ENCODE measurements at places on chromosomes 7 and 10.

- no peak for DNase-seq
These were observed 48.3 kb upstream of the CDC14C start for GRCh38 chr7:48876087-48876486.

GRCh38 chr10:12839941-12840611 is 161.4 kb downstream of the CCDC3 start:
- no peak for DNase-seq

DNA sequence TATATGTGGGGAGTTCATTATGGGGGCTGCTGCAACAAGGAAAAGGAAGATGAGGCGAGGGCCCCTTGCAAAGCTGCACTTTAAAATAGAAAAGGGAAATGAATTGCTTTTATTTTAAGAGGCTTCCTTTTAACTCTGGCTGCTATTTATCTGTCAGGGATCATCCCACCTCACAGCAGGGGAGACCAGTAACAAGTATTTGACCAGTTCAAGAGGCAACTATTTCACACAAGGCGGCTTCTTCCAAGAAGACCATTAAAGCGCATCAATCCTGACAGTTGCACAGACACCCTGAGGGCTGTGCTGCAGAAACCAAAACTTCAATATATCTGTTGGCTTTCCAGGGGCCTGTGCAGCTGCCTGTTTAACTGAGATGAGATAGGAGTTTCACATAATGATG is 1009.2 kb downstream of the SORCS3 start:
- no peak for DNase-seq

DNA sequence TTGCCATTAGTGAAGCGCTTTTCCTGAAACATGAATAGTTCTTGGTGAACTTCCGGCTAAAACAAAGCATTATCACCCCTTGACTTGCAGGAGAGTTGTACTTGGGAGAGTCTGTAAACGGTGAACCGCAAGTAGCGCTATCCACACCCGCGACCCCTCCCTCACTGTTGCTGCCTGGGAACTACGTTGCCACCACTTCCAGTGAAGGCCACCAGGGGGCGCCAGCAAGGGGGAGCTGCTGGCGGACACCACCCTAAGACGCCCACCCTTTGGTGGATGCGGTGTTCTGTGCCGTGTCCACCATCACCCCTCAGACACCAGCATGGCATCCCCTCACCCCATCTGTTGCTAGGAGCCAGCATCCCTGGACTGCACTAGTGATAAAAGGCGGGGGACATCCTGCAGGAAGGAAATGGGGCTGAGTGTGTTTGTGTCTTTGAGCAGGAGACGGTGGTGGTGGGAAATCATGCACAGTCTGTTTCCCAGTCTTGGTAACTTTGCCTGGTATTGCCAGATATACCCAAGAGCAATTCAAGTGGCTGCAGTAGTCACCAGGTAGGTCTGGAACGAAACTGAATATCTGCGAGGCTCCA is 298.2 kb downstream of the FRMD4A start:
- peak; percentile 32 for DNase-seq

DNA sequence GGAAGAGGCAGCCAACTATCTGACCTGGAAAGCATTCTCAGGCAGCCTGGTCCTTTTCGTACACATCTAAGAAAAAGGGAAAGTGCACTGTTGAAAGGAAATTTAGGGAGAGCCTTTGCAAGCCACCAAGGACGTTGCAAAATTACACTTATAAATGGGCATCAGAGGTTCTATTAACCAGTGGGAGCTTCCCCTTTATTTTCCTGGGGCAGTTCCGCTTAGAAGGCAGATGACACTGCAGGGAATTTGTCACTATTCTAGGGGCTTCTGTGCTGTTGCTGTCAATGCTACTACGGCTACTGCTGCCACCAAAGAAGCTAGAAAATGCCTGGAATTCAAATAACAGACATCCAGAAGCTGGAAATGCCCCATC is 79.6 kb upstream of the AUTS2 start:
- DNase-seq, result no peak

- peak; percentile 47 for DNase-seq
These were observed 31.7 kb downstream of the GPR22 start for GRCh38 chr7:107501593-107501992.

DNA sequence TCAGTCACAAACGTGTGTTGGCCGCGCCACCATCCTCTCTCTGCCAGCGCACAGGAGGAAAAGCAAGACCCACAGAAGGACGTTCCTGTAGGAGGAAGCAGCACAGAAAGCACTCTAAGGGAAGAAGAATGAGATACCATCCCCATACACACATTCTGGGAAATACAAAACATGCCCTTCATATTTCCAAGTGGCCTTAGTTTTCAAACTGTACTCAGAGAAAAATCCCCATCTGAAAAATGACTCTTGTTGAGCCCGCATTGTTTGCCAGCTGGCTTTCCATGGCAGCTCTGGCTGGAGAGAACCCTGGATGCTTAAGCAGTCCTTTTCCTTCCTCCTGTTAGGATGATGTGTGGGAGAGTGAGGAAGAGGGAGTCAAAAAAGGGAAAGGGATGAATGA is 33.1 kb downstream of the MTURN start:
- DNase-seq, result no peak

DNA sequence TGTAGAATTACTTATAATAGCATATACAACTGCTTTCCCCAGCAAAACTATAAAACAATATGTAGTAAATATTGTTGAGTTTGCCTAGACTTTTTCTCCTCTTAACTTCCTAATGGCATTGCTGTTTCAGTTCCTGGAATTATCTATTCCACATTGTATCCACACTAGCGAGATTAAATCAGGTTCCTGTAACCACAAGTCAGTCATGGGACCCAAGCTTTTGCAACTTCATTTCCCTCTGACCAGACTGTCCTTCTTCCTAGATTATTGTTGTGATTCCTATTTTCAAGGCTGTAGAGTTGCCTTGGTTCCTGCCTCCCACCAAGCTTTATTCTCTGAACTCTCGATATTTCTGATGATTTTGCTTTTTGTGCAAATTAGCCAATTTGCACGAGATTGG is 173.3 kb upstream of the ZNF804B start:
- no peak for DNase-seq

GRCh38 chr7:110442381-110442837 is 648.5 kb upstream of the LRRN3 start:
- peak; percentile 54 for DNase-seq

GRCh38 chr7:139708541-139708940 is 69.3 kb downstream of the HIPK2 start:
- DNase-seq, result no peak

DNA sequence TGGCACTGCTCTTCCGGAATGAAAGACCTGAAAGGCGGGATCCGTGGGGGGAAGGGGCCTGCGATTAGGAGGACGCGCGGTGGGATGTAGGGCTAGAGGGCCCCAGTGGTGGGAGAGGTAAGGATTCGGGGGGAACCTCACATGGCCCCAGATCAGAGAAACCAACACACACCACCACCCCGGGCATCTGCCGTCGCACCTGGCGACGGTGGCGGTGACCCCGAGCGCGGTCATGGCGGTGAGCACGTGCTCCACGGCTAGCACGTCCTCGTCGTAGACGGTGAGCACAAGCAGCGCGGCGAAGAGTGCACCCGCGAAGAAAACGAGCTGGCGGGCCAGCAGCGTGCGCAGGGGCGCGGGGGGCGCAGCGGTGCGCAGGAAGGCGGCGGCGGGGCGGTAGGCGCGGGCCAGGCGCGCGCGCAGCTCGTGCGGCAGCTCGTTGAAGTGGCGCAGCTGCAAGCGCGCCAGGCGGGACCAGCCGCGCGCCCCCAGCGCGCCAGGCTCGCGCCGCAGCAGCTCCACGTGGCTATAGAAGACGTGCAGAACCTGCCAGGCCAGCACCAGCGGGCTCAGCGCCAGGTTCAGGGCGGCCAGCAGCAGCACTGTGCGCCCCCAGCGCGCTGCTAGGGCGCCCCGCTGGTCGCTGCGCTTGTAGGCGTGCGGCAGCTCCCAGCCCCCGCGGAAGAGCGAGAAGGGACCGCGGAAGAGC is 5.7 kb downstream of the ATG9B start:
- DNase-seq, result no peak

GRCh38 chr7:157412021-157412443 is 75.2 kb downstream of the DNAJB6 start:
- DNase-seq, result no peak

- DNase-seq, result peak; percentile 10
These were observed 317.9 kb upstream of the KLF6 start for GRCh38 chr10:4102802-4103344.

- no peak for DNase-seq
These were observed 584 bp upstream of the RUNDC3B start for GRCh38 chr7:87627634-87627994.

- no peak for DNase-seq
These were observed 75.2 kb downstream of the CREB5 start for GRCh38 chr7:28487487-28487886.

DNA sequence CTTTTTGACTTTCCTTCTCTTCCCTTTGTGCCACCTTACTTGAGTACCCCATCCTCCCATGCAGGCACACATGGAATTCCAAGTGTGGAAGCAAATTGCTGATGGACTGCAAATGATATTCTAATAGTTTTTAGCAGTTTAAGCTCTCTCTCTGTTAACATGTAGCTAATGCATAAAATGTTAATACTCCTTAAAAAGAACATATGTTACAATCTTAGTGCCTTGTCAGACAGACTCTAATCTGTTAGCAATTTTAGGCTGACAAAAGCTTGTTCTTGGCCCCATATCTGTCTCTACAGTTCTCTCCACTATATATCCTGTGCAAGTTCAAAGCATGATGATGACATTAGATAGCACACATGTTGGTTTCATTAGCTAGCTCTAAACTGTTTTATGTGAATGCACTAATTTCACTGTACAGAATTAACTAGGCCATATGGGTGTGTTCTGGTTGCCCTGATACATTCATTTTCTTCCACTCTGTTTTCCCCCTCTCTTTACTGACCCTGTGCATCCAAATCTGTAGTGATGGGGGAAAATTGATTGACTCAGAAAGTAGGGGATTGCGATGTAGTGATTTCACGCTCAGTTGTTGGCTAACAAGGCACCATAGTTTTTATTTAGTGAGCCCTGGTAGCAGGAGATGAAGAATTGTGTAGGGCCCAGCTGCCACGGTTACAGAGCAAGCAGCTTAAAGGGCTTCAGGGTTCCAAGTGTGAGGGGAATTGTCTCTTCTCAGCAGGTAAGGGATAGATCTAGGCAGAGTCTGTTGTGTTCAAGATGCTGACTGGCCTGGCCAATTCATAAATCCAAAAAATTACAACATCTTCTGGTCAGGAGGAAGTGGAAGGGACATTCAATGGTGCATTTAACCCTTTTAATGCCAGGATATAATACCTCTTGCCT is 114.6 kb upstream of the FZD1 start:
- DNase-seq, result no peak

DNA sequence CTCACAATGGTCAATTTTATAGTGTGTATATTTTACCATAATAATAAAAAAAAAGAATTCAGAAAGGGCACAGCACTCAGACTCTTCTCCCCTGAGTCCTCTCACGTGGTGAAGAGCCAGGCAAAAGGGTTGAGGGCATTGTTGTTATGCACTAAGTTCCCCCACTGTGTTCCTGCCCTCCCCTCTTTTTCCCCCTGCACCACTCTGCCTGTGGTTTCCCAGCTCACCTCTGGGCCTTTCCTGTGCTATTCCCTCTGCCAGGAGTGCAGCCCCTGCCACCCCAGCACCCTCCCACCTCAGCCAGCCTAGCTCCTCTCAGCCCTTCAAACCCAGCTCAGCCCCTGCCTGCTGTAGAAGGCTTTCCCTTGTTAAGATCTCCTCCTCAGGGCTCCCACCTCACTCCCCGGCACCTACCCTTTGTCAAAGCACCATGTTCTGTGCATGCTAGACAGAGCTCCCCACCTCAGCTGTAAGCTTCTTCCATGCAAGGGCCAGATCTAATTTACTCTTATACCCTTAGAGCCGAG is 108.5 kb downstream of the KCNMA1 start:
- DNase-seq, result no peak

- DNase-seq, result peak; percentile 67
These were observed 558 bp downstream of the VOPP1 start for GRCh38 chr7:55571511-55572377.

DNA sequence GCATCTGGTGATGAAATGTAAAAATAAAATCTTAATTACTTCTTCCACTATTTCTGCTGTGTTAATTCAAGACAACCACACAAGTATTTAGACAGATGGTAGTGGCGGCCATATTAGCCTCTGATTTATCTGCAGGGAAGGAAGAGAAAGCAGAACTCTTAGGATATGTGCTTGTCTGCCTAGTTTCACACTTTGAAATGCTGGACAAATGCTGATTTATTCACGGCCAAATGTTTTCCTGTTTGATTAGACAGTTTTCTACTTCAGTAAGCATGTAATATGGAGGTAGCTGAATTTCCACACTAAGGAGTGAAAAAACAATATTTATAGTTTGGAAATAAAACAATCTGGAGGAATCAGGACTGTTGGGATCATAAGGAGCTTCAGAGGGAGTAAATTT is 158.1 kb downstream of the AGMO start:
- DNase-seq, result peak; percentile 9

DNA sequence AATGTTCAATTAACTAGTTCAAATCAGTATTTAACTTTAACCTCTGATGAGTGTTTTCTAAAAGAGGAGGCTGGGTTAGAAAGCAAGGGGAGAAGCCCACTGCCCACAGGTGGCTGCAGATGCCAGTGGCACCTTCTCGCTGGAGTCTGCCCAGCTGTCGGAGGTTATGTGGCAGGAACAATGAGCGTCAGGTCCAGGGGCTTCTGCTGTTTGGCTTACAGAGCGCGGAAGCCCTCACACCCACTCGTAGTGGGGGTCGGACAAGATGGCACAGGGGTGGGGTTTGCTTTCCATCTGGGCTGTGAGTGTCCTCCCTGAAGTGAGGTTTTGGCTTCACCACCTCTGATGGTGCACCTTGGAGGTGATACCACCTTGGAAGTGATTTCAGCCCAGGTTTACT is 8.5 kb downstream of the DYNC2I1 start:
- DNase-seq, result no peak

GRCh38 chr10:73553761-73554160 is 37.4 kb downstream of the USP54 start:
- no peak for DNase-seq

DNA sequence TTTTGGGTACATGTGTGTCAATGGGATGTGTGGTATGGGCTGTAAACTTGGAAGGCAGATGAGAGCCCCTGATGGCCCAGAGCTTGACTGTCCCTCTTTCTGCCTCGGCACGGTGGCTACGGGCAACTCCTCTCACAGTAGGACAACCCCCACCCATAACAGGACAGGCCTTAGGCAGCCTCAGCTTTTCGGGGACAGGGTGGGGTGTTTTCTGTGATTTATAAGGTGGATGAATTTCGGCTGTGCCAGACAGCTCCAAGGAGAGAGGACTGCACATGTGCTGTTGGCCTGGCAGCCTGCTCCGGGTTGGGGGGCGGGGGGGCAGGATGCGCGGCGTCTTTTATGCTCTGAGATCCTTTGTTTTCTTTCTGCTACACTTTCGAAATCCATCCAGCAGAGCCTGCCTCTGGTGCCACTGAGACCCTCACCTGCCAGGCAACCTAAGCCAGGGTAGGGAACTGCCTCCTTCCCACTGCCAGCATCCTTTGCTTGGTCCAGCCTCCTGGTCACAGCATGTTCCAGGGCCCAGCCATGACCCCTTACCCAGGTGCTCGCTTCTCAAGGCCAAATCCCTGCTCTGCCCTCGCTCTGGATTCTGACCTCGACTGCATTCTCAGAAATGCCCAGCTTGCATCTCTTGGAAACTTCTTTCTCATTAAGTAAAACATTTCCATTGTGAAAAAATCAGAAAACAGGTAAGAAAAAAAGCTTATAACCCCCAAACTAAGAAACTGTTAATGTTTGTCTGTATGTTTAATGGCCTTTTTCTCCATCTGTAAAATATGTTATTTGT is 15.4 kb upstream of the BTBD16 start:
- no peak for DNase-seq
